Naive thymus-derived CD4-positive, alpha-beta T cell (primary cell): ENCODE measurements at places on chromosomes 5 and 9.

- H3K27ac ChIP-seq: no peak overlapping the region
- no peaks in the 10 kb centered on the region for H3K27me3 ChIP-seq
- peaks cover 7% of the 10 kb centered on the region for H3K4me1 ChIP-seq
- no peak for DNase-seq
- H3K4me3 ChIP-seq: no peak overlapping the region
Observed at GRCh38 chr9:94980947-94981722, 254.6 kb downstream of the AOPEP start.

GRCh38 chr5:91106842-91107511, 276.1 kb downstream of the ARRDC3 start:
- H3K4me3 ChIP-seq: no peak overlapping the region
- H3K27me3 ChIP-seq: no peaks in the 10 kb centered on the region
- H3K27ac ChIP-seq: no peak overlapping the region

DNA sequence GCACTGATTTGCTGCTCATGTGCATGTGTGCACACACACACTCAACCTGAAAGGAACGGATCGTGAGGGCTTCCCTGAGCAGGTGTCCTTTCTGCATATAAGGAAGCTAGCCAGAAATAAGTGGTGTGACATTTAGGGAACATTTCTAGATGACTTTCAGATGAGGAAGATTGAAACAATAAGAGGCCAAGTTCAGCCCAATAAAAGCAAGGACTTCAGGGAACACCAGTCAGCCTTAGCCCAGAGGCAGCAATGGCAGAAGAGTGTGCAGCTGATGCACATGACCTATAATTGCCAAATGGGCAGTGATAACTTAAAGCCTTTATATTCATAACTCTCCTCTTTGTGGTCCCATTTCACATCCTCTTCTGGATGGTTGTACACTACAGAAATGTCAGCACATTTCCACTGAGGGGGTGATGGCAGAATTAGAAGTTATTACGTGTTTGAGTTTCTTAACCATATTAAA, 255.5 kb downstream of the TRIM32 start:
- H3K36me3 ChIP-seq: no peaks in the 10 kb centered on the region
- no peak overlapping the region for H3K4me3 ChIP-seq
- H3K4me1 ChIP-seq: no peaks in the 10 kb centered on the region

DNA sequence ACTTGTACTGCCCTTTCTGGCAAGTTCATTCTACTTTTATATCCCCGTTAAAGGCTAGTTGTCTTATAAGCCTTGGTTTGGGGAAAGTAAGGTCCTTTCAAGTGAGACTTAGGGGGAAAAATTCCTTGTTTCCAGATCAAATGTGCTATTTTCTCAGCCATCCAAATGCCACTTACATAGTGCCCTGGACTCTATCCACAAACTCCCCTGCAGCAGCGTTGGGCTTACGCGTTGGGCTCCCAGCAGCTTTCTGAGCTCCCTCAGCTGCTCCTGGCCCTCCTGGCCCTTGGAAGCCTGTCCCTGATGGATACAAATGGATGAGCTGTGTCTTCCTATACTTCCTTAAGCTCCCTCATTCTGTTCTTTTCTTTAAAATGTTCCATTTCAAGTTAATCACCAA, 279.2 kb upstream of the PANK3 start:
- no peak overlapping the region for H3K4me3 ChIP-seq
- no peaks in the 10 kb centered on the region for H3K27me3 ChIP-seq
- no peaks in the 10 kb centered on the region for H3K36me3 ChIP-seq
- H3K27ac ChIP-seq: no peak overlapping the region
- DNase-seq: no peak
- no peaks in the 10 kb centered on the region for H3K4me1 ChIP-seq
